SK-N-SH (cell line): ENCODE measurements at places on chromosomes 2 and 18. TPM values are rescaled to one million over a fixed set of nuclear protein-coding genes. Genes with fewer than 3 reads are reported as not detected.

The TUBA4B gene
- polyA plus RNA-seq: 0.03 TPM in 1 of 2 replicates, not detected in the other

The ASXL3 gene
- 0.03 TPM in 1 of 2 replicates, not detected in the other for polyA plus RNA-seq

- no peaks in the 10 kb centered on the region for H3K4me1 ChIP-seq
- H3K27ac ChIP-seq: no peak overlapping the region
- H3K4me3 ChIP-seq: no peak overlapping the region
- no peaks in the 10 kb centered on the region for H3K36me3 ChIP-seq
Observed at GRCh38 chr2:41909584-41909983, 138.2 kb upstream of the PKDCC start.

DNA sequence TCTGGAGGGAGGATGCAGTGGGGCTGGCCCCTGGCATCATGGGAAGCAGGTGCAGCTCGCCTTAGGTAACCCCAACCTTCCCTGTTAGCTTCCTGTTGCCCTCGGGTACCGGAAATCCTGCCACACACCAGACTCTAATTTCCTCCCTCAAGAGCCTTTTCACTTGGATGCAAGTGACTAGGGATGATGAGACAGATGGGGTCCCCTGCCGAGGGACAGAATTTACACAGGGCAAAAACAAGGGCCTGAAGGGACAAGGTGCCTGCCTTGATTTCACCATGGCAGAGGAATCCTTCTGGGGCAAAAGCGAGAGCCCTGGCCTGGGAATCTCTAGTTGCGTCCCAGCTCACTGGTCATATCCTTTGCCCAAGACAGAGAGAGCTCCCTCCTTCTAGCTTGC lies 263.1 kb downstream of the LOXHD1 start:
- peaks cover 22% of the 10 kb centered on the region; the same call in 1 of the 2 replicates for H3K4me1 ChIP-seq
- no peaks in the 10 kb centered on the region for H3K36me3 ChIP-seq
- no peak overlapping the region for H3K4me3 ChIP-seq
- no peak for DNase-seq
- no peak overlapping the region for H3K27ac ChIP-seq

- no peak overlapping the region for H3K27ac ChIP-seq
- no peaks in the 10 kb centered on the region for H3K27me3 ChIP-seq
- H3K36me3 ChIP-seq: no peaks in the 10 kb centered on the region
- DNase-seq: no peak
Observed at GRCh38 chr18:7597500-7597899, 30.4 kb downstream of the PTPRM start.

DNA sequence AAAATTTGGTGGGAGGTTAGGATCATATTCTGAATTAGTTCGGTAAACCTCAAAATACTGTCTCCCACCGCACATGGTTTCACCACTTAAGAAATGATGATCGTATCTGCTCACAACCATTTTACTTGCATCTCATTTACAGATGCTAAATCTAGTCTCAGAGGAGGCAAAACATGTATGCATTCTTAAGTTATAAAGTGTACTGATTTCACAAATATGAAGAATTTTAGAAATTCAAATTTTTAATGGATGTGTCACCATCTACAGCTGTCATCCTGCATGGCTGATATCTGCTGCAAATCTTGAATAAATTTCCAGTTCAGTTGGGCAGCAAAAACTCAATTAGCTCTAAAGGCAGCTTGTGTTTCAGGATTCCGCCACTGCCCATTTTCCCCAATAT lies 243.3 kb upstream of the KCNJ3 start:
- no peaks in the 10 kb centered on the region for H3K27me3 ChIP-seq
- no peak overlapping the region for H3K27ac ChIP-seq
- DNase-seq: no peak
- no peaks in the 10 kb centered on the region for H3K36me3 ChIP-seq
- H3K4me3 ChIP-seq: no peak overlapping the region
- H3K4me1 ChIP-seq: no peaks in the 10 kb centered on the region

DNA sequence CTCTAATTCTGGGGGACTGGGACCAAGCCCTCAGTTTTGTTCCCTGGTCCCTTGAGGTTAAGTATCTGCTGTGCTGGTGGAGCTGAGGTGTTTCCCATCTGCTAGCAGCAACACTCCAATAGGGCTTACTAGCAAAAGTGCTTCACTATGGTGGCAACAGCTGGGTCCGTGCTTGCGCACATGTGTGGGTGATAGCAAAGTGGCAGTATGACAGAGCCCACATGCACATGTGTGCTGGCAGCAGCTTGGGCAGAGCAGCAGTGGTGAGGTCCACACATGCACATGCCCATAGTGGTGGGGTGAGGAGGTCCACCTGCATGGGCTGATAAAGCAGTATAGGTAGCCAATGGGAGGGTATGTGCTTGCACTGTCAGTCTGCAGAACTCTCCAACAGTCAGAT lies 1723.7 kb downstream of the SUCLG1 start:
- no peak for DNase-seq
- no peaks in the 10 kb centered on the region for H3K4me1 ChIP-seq
- H3K27ac ChIP-seq: no peak overlapping the region
- H3K4me3 ChIP-seq: no peak overlapping the region

DNA sequence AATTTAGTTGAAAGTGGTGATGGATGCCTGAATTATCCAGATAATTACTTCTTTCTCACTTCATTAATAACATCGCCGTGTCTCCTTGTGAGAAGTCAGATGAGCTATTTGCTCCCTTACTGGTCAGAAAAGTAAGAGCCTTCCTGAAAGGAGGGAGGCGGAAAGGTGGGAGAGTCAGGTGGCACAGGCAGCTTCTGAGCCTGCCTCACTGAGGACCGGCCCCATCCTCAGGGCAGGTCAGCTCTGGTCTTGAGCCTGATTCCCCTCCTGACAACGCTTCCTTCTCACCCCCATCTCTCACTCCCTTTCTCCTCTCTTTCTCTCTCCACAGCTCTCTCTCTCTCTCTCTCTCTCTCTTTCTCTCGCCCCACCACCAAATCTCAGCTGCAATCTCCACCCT lies 10.1 kb upstream of the APOB start:
- H3K4me1 ChIP-seq: no peaks in the 10 kb centered on the region
- DNase-seq: no peak
- H3K27me3 ChIP-seq: no peaks in the 10 kb centered on the region
- H3K4me3 ChIP-seq: no peak overlapping the region
- no peak overlapping the region for H3K27ac ChIP-seq

DNA sequence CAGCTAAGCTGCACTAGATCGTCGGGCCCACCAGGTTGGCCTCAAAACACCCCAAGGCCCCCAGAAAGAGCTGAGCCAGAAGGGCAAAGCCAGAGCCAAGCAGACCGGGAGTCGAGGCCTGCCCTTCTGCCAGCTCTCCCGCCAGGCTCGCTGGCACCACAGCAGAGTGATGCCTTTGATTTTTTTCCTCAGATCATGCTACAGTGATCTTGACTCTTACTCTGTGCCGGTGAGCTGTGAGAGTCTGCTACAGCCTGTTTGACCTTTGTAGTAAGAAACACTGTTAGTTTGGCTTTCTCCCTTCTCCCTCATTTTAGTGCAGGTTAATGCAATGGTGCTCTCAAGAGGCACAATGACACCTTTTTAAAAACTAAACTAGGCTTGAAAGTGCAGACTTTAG lies 97.8 kb downstream of the ESCO1 start:
- no peaks in the 10 kb centered on the region for H3K36me3 ChIP-seq
- no peaks in the 10 kb centered on the region for H3K27me3 ChIP-seq
- H3K4me3 ChIP-seq: no peak overlapping the region
- no peaks in the 10 kb centered on the region for H3K4me1 ChIP-seq

DNA sequence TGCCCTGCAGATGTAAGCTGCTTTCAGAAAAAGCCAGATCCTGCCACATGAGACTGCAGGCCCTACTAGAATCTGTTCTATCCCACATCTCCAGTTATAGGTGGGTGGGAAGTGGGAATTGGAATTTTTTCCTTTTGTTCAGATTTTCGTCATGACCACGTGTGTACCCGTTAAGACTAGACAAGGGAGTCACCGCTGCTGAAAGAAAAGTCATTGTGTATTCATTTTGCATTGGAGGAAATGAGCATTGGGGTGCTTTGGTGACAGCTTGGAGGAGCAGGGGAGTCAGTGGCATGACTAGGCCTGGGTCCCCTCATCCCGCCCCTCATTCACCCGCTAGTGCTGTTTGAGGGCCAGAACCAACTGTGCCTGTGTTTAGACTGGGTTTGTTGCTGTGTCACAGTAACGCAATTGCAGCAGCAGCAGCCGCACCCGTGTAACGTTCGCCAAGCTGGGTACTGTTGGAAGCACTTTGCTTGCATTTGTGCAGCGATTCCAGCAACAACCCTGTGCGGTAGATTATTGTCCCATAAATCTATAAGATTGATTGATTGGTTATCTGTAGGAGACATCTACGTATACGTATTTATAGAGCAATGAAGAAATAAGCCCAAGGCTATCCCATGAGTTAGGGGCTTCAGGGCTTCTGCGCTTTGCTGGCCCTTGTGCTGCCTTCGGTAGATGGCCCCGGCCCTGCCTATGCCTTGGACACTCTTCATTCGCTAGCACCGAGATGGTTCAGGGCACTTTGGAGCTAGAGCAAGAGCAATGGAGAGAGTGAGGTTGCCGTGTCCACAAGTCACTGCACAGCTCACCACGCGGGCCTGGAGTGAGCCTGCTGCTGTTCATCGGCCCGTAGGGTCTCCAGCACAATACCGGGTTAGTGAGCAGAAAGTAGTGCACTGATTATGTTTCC lies 194.9 kb downstream of the AGAP1 start:
- no peak for DNase-seq
- H3K27ac ChIP-seq: no peak overlapping the region
- H3K27me3 ChIP-seq: no peaks in the 10 kb centered on the region
- H3K4me1 ChIP-seq: peaks cover 13% of the 10 kb centered on the region; the same call in 1 of the 2 replicates
- H3K4me3 ChIP-seq: no peak overlapping the region
